ENCODE measurements at places on chromosomes 3 and 15.

- DNase-seq: no peak
Observed at GRCh38 chr15:89947385-89947784, 34.6 kb upstream of the ARPIN start.

GRCh38 chr3:72237679-72238009, 452.7 kb upstream of the PROK2 start:
- DNase-seq: no peak

DNA sequence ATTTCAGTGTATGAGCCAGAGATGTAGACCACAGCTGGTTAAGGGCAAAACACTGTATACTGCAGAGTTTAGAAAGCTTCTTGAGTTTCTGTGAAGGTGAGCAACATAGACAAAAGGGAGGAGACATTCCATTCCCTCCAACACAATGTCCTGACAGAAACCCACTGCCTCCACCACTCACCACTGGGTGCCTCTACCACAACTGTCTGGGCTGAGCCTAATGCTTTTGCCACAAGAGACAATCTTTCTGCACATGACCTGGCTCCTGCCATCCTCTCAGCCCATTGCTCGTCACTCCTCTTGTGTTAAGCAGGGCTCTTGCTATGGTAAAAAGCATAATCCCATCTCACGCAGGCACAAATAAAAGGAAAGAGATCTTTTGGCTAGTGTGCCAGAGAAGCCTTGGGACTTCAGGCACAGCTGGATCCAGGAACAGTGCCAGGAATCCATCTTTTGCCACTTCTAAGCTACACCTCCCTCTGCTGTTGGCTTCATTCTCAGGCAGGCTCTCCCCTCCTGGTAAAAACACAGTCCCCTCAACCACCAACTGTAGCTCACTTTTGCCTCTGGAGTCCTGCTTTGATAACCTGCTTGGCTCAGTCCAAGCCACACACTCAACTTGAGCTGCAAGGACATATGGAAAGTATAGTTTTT, 140.6 kb upstream of the PRR20G start:
- DNase-seq: no peak

GRCh38 chr15:33136353-33136752, 58.2 kb downstream of the FMN1 start:
- DNase-seq: no peak

GRCh38 chr3:124014366-124014942, 22.5 kb upstream of the ROPN1 start:
- no peak for DNase-seq

DNA sequence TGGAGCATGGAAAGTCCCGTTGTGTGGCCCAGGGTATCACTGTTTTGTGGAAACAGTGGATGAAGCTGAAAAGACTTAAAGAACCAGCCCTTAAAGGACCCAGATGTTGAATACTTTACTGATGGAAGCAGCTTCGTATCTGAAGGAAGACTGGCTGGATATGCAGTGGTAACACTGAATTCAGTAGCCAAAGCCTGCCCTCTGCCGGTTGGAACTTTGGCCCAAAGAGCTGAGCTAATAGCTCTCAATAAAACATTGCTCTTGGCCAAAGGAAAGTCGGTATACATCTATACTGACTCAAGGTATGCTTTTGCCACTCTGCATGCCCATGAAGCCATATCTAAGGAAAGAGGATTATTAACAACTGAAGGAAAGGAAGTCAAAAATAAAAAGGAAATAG, 885.4 kb downstream of the PDCD6IP start:
- DNase-seq: no peak

- DNase-seq: no peak
Observed at GRCh38 chr15:78616506-78616905, 4.3 kb downstream of the CHRNA3 start.
